ENCODE measurements at places on chromosomes 13 and 19.

GRCh38 chr19:10713317-10713716 lies 4.6 kb upstream of the DNM2 start:
- DNase-seq: no peak

- no peak for DNase-seq
These were observed 3.8 kb downstream of the TNNI3 start for GRCh38 chr19:55153652-55154264.

GRCh38 chr19:6214881-6215541 lies 64.8 kb downstream of the MLLT1 start:
- DNase-seq: no peak

GRCh38 chr19:37593996-37594303 lies 642 bp downstream of the ZNF571 start:
- no peak for DNase-seq

GRCh38 chr13:81142306-81142999 lies 801.5 kb upstream of the SPRY2 start:
- no peak for DNase-seq

- no peak for DNase-seq
These were observed 2.1 kb upstream of the CNFN start for GRCh38 chr19:42392165-42392564.

DNA sequence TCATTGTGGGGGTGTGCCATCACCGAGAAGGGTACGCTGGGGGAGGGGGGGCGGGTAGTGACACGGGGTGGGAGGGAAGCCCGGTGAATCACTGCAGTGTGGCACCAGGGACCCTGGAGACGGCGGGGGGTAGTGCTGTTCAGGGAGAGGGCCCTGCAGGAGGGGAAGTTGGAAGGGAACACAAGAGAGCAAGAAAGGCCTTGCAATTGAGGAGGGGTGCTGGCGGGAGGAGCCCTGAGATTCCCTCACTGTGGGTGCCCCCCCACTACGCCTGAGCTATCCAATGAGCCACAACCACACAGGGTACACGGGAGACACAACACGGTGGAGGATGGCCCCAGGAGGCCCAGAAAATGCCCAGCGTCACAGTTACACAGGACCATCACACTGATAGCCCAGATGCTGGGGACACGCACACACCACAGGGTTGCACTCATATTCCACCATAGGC lies 516 bp upstream of the ATP1A3 start:
- peak; percentile 38 for DNase-seq

DNA sequence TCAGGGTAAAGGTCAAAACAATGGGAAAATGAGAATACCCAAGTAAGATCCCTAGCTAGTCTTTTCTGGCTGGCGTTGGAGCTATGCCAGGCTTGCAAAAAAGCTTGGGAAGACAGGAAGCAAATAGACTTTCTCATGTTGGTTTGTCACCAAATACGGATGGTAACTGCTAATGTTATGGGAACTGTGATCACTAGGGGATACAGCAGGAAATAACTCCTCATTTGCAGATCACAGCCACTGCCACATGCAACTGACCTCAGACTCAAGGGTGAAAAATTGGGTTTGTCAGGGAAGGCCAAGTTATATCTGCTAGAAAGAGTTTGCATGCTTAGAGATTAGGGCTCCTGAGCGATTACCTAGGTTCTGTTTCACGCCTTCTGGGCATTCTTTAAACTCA lies 162.9 kb downstream of the NHLRC3 start:
- no peak for DNase-seq

DNA sequence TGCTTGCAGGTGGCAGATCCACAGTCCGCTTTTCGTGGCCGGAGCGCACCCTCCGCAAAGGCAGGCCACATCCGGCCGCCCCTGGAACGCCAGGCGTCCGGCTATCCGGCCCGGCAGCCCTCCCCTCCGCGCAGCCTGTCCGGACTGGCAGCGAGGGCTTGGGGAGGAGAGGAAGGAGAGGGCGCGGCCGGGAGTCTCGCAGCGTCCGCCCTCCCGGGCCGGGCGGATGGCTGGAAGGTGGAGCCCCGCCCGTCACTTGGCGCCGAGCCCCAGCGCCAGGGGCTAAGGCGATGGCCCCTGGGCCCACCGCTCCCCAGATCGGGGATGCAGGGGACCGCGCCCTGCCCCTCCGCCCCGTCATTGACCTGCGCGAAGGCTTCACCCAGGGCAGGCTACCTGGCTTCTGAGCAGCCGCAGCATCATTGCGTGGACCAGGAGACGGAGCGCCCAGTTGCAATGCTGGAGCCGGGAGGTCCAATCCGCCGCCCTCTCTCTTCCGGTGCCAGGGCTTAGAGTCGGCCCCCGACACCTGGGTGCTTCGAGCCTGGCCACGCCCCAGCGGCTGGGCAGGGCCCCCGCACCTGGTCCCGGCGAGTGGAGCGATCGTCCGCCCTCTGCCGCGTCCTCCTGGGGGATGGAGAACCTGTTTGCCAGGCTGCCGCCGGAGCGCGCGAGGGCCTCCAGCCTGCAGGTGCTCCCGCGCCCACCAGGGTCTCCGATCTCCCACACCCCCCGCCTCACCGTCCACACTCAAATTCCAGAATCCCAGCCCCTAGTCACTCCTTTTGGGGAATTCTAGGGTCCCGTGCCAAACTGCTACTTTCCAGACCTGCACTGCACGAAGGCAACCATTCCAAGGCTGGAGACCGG lies at the start of gene FUT1:
TSS of gene FUT1 (minus strand) at position 146 of the 870 bp plus-strand sequence. CDS start 1,360 bp downstream, outside the sequence.
- DNase-seq: no peak

GRCh38 chr19:56272161-56272798 lies at the start of gene EDDM13:
Gene EDDM13, plus strand, starts transcription at chr19:56272748. Its CDS starts 87 bp downstream, at chr19:56272835.
- DNase-seq: no peak

GRCh38 chr19:45385392-45386221 lies 15.2 kb upstream of the ERCC2 start:
- no peak for DNase-seq

DNA sequence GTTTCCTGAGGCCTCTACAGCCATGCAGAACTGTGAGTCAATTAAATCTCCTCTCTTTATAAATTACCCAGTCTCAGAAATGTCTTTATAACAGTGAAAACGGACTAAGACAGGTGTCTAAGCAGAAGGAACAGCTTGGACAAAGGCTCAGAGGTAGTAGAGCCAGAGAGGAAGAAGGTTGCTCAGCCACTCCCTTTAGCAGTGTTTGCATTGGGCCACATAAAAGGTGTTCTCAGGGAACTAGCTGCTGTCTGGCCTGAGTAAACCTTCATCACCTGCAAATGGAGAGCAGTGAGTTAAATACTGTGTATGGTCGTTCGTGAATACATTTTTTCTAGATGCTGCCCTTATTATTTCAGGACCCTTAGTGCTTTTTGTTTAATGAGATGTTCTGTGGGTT lies 383.4 kb downstream of the EFNB2 start:
- DNase-seq: no peak

- no peak for DNase-seq
These were observed 24.9 kb upstream of the TPM4 start for GRCh38 chr19:16051254-16052025.

- no peak for DNase-seq
These were observed 241.4 kb downstream of the ENOX1 start for GRCh38 chr13:43545317-43545874.

DNA sequence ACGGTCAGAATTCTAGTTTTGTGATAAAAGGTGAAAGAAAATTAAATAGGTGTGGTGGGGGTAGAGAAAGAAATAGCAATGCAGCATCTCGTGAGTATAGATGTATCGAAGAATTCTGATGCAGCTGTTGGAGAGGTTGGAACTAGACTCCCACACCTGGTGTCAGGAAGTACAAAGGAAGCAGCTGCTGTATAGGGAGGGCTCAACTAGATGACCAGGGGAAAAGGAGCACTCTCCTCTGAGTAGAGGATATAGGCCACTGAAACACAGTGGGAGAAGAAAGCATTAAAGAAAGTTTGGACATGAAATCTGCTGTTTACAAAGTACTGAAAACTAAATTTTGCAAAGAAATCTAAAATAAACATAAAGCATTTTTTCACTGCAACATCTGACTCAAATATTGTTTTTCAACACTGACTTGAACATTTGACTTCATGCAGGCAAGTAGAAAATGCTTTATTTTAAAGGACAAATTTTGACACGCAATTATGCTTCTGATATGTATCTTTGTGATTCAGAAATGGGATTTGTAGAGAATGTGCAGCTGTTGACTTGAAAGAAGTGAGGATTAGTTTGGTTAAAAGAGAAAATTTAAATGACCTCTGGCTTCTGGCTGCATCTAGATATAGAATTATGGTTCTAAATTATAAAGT lies 82.2 kb downstream of the MIPEP start:
- DNase-seq: no peak

DNA sequence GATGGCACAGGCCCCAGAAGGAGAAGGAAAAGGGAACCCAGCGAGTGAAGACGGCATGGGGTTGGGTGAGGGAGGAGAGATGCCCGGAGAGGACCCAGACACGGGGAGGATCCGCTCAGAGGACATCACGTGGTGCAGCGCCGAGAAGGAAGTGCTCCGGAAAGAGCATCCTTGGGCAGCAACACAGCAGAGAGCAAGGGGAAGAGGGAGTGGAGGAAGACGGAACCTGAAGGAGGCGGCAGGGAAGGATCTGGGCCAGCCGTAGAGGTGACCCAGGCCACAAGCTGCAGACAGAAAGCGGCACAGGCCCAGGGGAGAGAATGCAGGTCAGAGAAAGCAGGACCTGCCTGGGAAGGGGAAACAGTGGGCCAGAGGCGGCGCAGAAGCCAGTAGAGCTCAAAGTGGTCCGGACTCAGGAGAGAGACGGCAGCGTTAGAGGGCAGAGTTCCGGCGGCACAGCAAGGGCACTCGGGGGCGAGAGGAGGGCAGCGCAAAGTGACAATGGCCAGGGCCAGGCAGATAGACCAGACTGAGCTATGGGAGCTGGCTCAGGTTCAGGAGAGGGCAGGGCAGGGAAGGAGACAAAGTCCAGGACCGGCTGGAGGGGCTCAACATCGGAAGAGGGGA lies 1.1 kb downstream of the PPP1R12C start:
- DNase-seq: peak; percentile 44

DNA sequence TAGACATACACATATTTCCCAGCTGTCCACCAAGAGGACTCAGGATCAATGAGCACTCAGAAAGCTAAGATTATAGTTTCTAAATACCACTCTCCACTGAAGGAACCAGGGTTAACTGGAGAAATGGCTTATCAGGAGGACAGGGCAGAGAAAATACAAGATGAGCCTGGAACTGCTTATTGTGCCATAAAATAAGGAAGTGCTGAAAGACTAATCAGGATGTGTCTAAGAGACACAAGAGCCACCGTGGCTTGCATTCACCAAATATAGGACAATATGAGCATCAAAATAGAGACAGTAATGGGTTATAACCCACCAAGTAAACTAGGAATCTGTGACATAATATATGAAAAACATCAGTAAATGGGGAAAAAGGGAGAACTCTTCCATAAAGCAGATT lies 32.8 kb downstream of the KLF12 start:
- no peak for DNase-seq

DNA sequence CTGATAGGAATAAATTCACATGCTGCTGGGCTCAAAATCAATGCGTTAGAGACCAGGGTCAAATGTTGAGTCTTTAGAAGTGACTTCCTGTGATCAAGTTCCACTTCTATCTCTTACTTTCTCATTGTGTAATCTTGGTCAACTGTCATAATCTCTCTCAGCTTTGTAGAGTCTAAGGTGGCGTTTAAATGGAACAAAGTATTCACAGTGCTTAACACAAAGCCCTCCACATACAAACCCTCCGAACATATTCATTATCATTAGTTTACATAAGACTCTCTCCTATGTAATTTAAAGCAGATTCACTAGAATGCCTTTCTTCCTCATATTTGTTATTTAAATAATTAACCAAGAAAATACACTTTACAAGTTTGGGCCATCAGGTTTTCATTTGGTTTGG lies 1044.1 kb downstream of the EFNB2 start:
- no peak for DNase-seq

GRCh38 chr19:39193803-39194202 lies 3.0 kb upstream of the NCCRP1 start:
- no peak for DNase-seq

- no peak for DNase-seq
These were observed 86.8 kb upstream of the STARD13 start for GRCh38 chr13:33372251-33372919.

DNA sequence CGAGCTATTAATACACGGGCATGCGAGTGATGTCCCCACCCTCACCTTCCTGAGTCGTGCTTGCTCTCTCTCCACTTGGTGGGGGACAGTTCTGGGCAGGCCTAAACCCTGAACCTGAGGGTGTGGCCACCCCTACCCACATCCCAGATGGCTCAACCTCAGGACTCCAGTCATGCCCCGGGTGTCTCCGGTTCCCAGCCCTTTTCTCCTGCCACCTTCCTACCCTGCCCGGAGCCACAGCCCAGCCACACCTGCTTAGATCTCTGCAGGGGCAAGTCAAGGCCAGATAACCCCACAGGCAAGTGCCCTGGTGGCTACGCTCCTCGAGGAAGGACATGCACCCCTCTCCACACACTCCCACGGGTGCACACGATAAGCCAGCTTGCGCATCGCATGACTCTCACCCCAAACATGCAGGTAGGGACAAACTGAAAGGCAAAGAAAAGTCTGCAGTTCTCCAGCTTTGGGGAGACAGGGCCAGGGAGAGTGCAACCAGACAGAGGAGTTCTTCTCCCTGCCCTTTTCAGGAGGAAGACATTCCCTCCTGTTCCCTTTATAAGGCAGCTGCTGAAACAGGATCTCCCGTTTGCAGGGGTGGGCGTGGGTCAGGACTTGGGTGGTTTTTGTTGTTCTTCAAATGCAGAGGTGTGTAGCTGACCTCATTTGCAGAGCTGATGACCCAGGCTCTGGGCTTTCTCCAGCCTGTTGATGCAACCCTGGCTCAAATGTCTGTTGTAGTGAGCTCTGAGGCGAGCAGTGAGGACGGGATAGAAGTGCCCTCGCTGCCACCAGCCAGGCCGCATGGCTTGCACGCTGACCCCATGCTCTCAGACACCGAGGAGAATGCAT lies 88.6 kb downstream of the DPF1 start:
- no peak for DNase-seq

- no peak for DNase-seq
These were observed 34.4 kb downstream of the WDFY2 start for GRCh38 chr13:51618626-51619025.

DNA sequence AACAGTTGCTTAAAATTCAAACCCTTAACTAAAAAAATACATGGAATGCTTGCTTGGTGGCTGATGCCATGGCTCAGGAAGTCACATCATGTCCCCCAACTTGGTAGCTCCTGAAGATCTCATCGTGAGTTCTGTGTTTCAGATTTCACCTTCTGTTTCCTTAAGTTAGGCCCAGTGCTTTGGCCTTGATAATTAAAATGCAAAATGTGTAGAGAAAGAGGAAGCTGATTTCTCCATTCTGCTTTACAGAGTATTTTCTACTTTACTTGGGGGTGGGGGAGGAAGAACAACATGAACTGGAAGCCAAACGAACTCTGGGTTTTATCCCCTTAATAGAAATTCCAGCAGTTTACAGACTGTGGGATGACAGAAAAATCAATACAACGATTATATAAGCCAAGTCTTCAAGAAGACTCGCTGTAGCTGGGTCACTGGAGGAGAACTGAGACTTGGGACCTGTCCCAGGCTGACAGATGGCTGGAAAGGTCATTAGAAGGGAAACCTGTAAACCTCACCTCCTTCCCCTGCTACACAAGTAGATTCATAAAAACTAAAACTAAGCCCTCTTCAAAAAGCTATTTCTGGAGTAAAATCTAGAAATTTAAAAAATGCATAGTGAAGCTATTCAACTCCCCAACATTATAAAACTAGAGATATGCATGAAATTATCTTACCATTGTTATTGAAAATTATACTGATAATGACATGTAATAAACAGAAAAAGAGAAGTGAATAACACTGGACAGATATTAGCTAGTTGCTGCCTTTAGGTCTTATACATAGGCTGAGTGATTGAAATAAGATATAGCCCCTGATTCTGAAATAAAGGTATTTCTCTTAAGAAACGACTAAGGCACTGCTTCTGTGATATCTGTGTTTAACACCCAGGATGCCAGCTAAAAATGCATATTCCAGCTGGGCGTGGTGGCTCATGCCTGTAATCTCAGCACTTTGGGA lies 22.1 kb upstream of the GGACT start:
- no peak for DNase-seq
